Brain (organoid and tissue), 16 donors: ENCODE measurements at places on chromosomes 1 and 21.

GRCh38 chr21:31837618-31838390 is 35.0 kb upstream of the HUNK start:
- peak; percentile 73 for DNase-seq

DNA sequence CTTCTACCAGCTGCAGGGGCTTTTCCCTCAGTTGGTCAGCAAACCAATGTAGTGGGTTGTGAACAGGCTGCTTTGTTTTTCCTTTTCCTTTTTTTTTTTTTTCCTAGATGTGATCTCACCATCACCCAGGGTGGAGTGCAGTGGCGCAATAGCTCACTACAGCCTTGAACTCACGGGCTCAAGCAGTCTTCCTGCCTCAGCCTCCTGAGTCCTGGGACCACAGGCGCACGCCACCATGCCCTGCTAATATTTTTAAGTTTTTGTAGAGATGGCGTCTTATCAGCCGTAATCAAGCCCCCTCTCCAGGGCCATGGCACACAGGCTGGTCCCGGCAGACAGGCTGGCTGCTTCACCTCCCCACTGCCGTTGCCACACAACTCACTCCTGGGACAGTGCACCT is 3.4 kb upstream of the TRIM11 start:
- DNase-seq, result no peak

- DNase-seq, result no peak
Measured at GRCh38 chr1:117932576-117932975, 3.0 kb downstream of the WDR3 start.

- no peak for DNase-seq
Measured at GRCh38 chr1:81703756-81704463, 96.8 kb upstream of the ADGRL2 start.

- DNase-seq, result peak; percentile 37
Measured at GRCh38 chr1:116807394-116808199, 53.4 kb downstream of the CD2 start.

DNA sequence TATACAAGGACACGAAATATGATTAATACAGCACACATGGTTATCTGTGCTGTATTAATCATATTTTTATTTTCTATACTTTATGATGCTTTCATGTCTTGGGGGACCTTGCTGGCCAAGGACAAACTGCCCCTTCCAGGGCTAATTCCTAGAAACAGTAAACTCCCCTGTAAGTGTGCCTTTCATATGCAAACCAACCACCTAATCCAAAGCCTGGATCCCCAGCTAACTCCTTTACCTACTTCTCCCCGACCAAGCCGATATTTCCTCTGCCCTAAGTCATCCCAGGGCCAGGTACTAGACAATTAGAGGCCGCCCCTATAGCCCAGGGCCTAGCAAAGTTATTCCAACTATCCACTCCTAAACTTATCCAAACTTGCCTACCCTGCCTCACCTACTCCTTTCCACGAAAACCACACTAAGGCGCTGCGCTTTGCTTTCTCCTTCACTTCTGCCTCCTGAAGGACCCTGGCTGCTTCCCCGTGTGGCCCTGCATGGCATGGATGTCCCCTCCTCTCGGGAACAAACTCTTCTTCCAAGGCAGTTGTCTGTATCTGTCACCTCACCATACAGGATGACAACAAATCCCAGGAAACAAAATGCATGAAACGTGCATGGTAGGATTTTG is 10.2 kb downstream of the SH3BP5L start:
- DNase-seq, result no peak

GRCh38 chr1:85240174-85240601 is 19.3 kb downstream of the C1orf52 start:
- no peak for DNase-seq

GRCh38 chr1:160862203-160863060 is at the start of gene CD244:
CD244 (minus strand) TSS chr1:160862887; CDS start chr1:160862677, 210 bp downstream.
- DNase-seq, result no peak

- DNase-seq, result no peak
Measured at GRCh38 chr1:211932933-211933254, 102.3 kb upstream of the LPGAT1 start.

DNA sequence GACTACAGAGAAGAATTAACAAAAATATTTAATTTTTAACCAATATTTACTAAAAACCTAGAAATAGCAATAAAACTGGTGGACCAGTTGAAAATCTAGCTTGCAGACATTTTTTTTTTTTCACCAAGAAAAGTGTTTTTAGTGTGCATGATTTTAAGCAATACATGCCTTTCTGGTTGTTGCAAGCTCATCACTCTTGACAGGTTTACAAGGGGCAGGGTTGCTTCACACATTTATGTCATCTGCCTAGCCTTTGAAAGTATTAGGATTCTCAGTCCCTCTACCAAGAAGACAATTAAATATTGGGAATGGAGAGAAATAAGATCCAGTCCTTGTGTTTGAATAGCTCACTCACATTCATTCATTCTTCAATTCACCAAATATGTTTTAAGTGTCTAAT is 53.8 kb upstream of the LYPLAL1 start:
- DNase-seq, result no peak

GRCh38 chr1:211925016-211925415 is 94.5 kb upstream of the LPGAT1 start:
- no peak for DNase-seq

DNA sequence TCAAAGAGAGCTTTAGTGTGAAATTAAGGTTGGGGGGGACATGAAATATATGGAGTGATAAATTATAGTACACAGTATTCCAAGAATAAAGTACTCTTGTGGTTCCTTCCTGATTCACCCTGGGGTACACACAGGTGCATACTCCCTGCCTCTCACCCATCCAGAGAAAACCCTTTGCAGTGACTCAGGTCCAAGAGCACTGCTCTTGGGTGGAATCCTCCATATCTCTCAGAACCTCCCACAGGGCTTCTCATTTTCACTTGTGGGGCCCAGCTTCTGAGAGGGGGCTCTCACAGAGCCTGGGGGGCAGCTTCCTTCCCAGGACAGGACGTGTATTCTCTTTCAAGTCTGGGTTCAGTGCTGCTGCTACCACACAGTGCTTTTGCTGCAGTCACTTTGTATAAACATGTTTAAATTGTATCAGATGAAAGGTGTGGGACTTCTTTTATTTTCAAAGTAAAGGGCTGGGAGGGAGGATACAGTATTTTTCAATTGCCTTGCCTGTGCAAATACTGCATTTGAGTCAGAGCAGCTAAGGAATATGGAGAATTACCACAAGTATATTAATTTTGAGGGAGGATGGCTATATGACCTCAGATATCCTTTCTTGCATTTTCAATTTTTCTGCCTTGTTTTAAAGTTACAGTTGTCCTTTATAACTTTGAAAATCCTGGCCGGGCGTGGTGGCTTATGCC is 24.9 kb upstream of the BMP8A start:
- DNase-seq, result no peak

- no peak for DNase-seq
Measured at GRCh38 chr1:223859058-223859457, 13.3 kb upstream of the TP53BP2 start.

DNA sequence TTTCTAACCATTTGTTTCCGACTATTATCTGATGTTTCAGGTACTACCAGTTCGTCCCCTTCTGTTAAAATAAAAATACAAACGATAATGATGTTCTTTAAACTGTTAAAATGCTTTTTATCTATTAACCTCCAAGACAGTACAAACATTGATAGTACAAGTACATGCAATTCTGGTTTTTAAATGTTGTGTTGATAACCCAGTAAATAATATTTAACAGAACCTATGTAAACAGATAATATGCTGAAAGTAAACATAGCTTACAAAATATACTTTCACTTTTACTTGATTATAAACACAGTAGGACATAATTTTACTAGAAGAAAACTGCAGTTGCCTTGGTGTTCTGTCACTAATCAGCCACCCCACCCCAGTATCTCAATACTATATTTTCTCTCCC is 76.9 kb downstream of the COQ8A start:
- DNase-seq, result no peak

- no peak for DNase-seq
Measured at GRCh38 chr1:3197781-3198316, 128.8 kb downstream of the PRDM16 start.

DNA sequence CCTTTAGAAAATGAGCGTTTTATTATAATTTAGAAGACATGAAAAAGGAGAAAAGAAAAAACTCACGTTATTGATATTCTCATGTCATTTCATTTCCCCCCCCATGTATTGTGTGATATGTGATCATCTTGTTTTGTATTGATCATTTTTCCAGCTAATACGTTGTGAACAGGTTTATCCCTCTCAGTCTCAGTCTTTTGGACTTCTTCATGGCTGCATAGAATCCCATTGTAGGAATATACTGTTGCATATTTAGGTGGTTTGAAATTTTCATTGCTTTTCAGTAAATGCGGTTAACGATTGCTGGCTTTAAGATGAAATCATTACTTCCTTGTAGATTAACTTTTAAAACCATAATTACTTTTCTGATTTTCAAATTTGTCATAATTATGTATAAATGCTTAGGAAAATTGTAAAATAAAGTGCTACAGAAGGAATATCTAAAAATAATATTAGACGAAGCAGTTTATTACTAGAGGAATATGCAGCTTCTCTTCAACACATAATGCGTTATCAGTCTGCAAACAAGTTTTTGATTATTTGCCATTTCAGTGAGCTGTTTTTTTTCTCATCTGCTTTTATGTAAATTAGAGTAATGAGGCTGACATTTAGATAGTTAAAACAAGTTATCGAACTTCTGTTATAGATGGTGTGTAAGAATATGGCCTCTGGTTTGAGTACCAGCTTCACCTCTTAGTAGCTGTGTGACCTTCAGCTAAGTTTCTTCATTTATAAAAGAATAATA is 1.8 kb downstream of the SON start:
- no peak for DNase-seq

GRCh38 chr1:58857680-58858673 is 74.1 kb upstream of the JUN start:
- DNase-seq, result no peak

GRCh38 chr21:25462517-25462971 is 144.7 kb downstream of the MRPL39 start:
- no peak for DNase-seq

- no peak for DNase-seq
Measured at GRCh38 chr1:153506831-153507413, 28.9 kb downstream of the S100A6 start.

GRCh38 chr1:96474985-96475743 is 246.4 kb upstream of the PTBP2 start:
- no peak for DNase-seq
